ENCODE measurements at places on chromosomes 7 and 10. TPM values are rescaled to one million over a fixed set of nuclear protein-coding genes. Genes with fewer than 3 reads are reported as not detected.

The EBLN1 gene
- not detected for total RNA-seq

The HGF gene
- total RNA-seq, result 194 TPM

The CHN2 gene
- total RNA-seq, result 0.81 TPM

The MKI67 gene
- 38.7 TPM for total RNA-seq
